Erythroblast (primary cell): ENCODE measurements at places on chromosomes 7 and 10.
A peak's percentile ranks its signal among the peaks of the same experiment; 100 is the strongest.

DNA sequence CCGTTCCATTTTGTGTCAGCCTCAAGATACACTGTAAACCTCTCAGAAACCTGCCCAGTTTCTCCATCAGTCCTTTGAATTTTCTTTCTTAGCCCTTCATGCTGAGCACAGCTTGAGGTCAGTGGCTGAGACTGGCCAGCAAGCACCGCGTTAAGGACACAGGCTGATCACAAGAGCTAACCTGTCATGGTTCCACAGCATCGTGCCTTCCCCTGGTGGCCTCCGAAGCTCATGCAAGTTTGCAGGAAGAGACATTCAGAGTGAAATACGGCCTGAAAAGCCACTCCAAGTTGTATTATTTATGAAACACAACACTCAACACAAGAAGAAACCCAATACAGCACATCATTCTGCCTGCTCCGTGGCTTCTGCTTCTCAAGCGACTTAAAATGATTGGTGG lies 57.0 kb upstream of the PFKP start:
- no peak for DNase-seq

DNA sequence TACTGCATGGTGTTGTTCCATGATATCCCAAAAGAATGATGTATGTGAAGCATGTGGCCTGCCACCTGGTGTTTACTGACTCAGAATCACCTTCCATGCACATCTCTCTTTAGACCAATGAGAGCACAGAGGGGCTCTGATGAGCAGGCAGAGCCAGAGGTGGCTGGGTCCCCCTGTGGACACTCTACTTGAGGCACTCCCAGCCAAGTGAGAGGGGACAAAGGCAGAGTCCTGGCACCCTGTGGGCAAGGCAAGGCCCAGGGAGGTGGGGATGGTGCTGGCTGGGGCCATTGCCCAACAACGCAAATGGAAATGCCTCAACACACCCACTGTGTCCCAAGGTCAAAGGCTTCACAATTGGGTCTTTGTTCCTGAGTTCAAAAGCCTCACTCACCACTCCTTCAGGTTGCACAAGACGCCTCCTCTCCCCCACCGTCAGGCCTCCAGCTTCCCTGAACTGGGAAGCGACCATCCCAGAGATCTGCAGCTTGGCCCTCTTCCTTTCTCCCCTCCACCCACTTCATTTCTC lies 164.6 kb downstream of the NEURL1 start:
- no peak for DNase-seq

GRCh38 chr7:139902436-139903102 lies 73.5 kb downstream of the TBXAS1 start:
- no peak for DNase-seq

- no peak for DNase-seq
Measured at GRCh38 chr7:141993354-141993753, 2.3 kb upstream of the MGAM start.

DNA sequence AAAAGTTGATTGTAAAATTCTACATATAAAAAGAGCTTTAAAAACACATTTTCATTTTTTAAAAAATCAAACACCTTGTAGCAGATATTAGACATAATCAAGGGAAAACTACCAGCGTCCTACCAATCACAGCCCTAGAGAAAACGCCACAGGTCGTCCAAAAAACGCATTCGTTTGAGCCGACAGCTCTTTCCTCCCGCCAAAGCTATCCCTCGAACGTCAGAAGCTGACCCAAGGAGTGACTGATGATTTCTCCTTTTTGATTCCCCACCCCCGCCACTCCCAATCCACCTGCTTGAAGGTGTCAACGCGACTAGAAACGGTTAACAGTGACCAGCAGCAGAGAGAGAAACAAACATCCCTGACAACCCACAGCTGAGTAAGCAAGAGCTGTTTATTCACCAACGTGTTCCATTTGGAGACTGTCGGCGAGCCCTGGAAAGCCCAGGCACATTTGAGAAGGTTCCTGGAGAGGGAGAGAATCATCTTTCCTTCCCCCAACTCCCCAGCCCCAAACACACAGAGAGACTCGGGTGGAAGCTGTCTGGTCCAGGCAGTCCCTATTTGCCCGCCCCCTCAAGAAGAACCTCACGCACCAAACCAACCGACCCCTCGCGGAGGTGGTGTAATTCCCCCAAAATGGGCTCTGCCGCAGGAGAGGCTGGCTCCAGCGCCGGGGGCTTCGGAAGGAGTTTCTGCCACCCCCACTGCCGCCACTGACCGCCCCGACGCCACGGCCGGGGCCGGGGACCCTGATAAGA lies 622 bp downstream of the CPEB3 start:
- peak; percentile 79 for DNase-seq

GRCh38 chr7:32905175-32905662 lies 13.7 kb upstream of the KBTBD2 start:
- peak; percentile 87 for DNase-seq

GRCh38 chr10:13628661-13629060 lies 41.9 kb downstream of the PRPF18 start:
- no peak for DNase-seq

- DNase-seq = no peak
Measured at GRCh38 chr7:22843681-22844309, 21.1 kb upstream of the TOMM7 start.

DNA sequence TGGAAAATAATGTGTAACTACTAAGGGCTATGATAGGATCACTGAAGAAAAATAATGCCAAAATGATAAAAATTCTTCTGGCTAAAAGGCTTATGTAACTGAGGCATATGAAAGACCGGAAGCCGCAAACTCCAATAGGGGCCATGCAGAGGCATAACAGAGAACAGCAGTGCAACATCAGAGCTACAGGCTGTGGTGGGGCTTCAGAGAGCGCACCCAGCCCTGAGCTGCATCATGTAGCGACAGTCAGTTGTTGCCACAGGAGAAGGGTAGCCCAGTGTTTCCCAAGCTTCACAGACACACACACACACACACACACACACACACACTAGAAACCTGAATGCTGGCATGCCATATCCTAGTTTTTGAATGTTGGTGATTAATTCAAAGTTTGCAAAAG lies 9.3 kb downstream of the LLCFC1 start:
- DNase-seq = no peak

DNA sequence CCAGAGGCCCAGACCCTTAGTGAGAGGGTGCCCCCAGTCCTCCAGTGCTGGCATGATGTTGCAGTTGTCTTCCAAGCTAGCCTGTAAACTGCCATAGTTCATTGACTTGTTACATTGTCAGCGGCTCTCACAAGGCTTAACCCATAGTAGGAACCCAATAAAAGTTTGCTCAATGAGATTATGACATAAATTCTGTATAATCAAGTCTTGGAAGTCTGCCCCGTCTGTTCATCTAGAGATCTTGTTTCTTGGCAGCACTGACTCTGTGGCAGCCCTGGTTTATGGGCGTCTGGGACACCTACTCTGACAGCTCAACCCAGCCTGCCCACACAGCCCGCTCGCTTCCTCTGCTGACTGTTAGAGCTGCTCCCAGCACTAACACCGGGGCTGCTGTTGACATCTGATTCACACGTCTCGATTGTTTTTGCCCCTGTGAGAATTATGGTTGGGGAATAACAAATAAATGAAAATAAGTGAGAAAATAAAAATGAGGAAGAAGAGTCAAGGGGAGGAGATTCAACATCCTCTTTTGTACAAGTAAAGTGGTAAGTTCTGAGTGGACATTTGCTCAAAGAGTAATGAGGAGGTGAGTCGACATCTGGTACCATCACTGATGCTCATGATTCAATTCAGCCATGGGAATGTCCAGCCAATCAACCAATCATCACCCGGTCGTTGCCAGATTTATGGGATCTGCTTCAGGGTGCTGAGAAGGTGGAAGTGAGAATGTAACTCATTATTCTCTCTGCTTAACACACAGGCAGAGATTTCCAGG lies 160.8 kb downstream of the SPAG6 start:
- DNase-seq = no peak

DNA sequence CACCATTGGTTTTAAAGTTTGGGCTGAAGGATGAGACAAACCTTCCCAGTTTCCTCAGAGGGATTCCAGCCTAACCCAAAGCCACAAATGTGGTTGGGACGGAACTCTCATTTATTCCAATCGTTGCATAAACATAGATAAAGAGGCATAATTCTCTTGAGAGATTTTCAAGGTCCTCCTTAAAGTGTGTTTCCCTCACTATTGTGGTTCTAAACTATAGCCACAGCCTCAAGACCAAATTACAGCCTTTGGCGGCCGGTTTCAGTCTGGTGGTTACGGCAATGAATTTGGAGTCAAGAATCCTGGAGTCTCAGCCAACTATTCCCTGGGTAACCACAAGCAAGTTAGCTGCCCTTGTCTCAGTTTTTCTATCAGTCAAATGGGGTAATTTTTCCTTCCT lies 42.6 kb downstream of the SEM1 start:
- DNase-seq = no peak

DNA sequence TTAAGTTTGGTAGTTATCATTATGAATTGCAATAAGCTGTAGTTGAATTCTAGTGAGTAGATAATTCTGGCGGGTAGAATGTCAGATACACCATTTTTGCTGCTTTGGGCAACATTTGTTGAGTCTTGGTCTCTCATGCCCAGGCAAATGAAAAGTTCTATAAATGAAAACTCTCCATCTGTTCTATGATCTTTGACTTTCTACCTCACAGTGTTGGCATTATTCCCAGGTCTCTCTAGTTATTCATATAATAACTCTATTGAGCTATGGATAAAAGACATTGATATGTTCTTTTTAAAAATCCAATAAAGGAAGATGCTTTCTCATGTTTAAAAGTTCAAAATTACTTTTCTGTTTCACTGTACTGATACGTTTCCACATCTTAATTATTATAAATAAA lies 415.3 kb upstream of the SEMA3D start:
- DNase-seq = no peak

- DNase-seq = no peak
Measured at GRCh38 chr10:121112579-121113384, 261.6 kb downstream of the WDR11 start.

DNA sequence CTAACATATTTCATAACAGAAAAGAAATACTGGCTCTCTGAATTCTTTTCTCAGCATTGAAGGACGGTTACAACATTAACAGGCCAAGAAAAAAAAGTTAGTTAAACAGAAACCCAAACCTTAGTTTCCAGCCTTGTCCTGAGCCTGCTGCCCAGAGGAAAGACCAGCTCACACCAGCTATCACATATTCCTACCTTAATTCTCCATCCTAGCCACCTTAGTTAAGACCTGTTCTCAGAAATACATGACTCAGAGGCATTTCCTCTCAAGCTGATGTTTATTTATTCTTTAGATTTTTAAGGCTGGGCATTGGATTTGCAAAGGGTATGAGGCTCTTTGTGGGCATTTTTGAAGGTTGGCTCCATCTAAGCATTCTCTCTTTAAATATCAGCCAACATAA lies 34.3 kb upstream of the ADAM12 start:
- DNase-seq = no peak

DNA sequence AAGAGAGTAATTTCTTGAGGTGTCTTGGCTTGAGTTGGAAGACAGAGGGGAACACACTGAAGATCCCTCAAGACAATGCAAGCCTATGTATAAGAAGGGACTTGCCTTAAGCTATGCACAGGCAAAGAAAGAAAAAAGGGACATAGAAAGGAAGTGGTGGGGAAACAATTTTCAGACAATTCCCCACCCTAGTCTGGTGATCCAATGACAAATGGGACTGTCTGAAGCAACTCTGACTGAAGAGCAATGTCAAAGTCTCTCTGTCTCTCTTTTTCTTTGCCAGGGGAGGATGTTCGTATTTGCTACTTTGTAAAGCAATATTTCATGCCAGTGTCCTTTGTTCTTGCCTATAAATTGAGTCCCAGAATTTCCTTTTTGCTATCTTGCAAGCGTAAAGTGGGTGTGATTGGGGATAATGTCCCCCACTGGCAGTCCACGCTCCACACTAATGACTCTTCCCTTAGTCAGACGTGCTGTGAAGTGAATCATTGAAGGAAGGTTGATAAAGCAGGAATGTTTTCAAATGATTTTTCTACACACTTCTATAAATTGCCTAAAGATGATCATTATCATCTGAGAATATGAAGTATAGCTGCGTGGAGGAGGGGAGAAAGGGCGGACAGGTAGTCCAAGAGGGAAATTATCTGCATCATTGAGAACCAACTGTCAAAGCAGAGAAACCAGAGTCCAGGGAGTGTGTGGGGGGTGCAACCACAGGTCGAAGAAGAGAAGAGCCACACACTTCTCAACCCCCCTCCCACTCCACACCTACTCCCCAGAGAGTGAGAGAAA lies 243.8 kb upstream of the ETV1 start:
- DNase-seq = no peak

DNA sequence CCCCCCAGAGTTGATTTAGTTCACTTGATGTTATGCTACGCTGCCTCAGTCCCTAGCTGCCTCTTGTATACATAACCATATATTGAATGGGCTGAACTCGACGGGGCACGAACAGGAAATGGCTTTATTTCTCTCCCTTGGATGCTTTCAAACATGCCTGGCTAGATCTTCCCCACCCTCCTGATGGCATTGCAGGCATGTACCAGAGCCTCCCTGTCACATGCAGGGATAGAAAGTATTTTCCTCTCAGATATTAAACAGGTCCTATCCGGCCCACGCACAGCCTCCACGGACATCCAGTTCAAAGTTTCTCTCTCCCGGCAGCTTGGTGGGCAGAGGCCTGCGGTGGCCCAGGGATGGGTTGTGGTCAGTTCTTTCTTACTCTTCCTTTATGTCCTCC lies 422.1 kb downstream of the RPS24 start:
- DNase-seq = no peak

DNA sequence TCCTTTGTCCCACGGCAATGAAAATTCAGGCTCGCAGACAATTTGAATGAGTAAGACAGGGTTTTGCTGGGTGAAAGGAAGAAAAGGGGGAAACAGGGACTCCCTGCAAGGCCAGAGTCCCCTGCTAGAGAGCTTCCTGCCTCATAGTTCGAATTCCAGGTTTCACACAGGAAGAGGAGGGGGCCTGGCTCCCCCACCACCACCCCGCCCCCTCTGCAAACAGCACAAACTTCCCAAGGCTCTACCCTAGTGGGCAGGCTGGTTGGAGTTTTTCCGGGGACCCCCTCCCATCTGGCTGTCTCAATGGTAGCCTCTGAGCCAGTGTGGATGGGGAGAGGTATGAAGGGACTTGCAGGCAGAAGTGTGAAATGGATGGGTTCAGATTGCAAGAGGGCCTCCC lies 57.4 kb upstream of the NEBL start:
- no peak for DNase-seq

GRCh38 chr10:131820626-131821025 lies 80.2 kb upstream of the PPP2R2D start:
- no peak for DNase-seq

DNA sequence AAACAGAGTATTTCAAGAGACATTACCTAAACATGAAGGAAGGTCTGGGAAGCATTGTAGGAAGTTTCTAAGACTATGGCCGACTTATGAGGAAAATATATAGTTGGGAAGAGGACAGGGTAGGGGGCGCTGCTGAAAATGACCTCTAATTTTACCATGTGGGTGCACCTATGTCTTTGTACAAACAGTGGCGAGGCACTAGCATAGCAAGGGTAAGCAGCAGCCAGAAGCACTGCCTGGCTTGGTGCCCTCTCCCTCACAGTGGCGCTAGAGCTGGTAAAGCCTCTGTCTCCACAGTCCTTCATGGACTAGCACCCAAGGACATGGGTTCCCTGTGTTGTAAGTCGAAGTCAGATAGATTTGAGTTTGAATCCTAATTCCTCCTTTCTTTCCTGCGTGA lies 461.2 kb downstream of the INHBA start:
- DNase-seq = no peak
